ENCODE measurements at places on chromosomes 3 and 15. TPM values are rescaled to one million over a fixed set of nuclear protein-coding genes. Genes with fewer than 3 reads are reported as not detected.

DNA sequence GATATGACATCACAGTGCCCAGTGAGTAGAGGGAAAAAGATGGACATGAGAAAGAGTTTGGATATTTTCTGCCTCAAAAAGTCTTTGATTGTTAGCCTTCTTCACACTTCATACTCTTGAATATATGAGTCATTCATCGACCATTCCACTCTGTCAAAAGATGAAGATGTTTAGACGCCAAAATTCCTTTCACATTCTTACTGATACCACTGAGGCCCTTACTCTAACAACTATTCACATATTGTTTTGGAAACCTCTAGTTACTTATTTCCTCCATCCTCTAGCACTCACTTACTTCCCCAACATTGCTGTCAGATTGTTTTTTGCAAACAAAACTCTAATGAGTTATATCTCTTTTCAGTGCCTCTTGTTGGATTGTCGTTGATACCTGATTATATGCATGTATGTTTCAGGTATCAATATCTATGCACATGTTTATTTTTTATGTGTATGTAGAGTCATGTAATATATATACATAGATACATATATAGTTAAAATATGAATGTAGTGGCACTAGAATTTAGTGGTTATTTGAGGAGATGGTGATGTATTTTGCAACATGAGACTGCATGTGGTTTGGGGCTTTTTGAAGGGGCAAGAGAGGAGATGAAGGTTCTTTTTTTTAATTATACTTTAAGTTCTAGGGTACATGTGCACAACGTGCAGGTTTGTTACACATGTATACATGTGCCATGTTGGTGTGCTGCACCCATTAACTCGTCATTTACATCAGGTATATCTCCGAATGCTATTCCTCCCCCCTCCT lies 40.0 kb upstream of the OR5H6 start:
- no peak overlapping the region for H3K4me3 ChIP-seq
- H3K27me3 ChIP-seq = peaks cover 2% of the 10 kb centered on the region

Gene PPP1R14D
- not detected for total RNA-seq

DNA sequence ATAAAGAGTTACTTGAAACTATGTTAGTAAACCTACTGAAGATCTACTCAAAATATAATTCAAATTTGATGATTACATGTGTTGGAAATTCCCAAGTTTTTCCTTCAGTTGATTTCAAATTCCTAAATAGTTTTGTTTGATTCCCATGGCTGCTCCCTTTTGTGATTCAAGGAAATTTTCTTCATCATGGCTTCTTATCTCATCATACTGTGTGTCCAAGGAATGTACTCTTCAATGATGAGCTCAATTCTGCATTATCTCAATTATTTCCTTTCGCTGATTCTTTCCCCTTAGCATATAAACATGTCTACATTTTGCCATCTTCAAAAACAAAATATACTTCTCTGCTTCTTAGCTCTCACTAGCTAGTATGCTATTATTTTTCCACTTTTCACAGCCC lies 460.4 kb upstream of the NAALADL2 start:
- no peaks in the 10 kb centered on the region for H3K4me1 ChIP-seq
- H3K27ac ChIP-seq = no peak overlapping the region
- no peak for DNase-seq
- no peaks in the 10 kb centered on the region for H3K27me3 ChIP-seq
- H3K4me3 ChIP-seq = no peak overlapping the region

GRCh38 chr15:54605556-54605955 lies 591.2 kb downstream of the RSL24D1 start:
- H3K4me3 ChIP-seq = no peak overlapping the region
- H3K4me1 ChIP-seq = no peaks in the 10 kb centered on the region
- no peak for DNase-seq
- no peaks in the 10 kb centered on the region for H3K27me3 ChIP-seq
- H3K36me3 ChIP-seq = no peaks in the 10 kb centered on the region

GRCh38 chr3:177813322-177813721 lies 616.0 kb upstream of the TBL1XR1 start:
- no peak for DNase-seq
- H3K27me3 ChIP-seq = no peaks in the 10 kb centered on the region
- H3K36me3 ChIP-seq = peaks cover 1% of the 10 kb centered on the region
- H3K4me1 ChIP-seq = peaks cover 54% of the 10 kb centered on the region
- no peak overlapping the region for H3K4me3 ChIP-seq
- H3K27ac ChIP-seq = no peak overlapping the region

DNA sequence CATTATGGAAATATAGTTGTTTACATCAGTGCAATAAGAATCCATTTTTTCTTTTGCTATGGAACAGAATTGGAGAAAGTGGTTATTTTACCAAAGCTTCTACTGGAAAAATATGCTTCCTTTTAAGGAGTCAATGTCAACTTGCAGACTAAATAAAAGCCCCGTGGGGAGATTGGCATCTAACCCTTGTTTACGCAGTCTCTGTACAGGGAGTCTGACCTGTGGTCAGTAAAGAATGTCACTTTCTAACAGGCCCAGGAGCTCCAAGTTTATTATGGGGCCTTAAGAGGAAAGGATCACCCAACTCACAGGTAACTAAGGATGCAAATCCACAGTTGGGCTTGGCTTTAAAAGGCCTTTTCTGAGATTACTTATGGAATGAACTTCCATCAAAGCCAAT lies 1751.2 kb downstream of the SI start:
- no peak for DNase-seq
- H3K36me3 ChIP-seq = no peaks in the 10 kb centered on the region
- no peak overlapping the region for H3K4me3 ChIP-seq
- H3K4me1 ChIP-seq = peaks cover 13% of the 10 kb centered on the region

Gene ZNF385D
- total RNA-seq = 0.71 TPM

DNA sequence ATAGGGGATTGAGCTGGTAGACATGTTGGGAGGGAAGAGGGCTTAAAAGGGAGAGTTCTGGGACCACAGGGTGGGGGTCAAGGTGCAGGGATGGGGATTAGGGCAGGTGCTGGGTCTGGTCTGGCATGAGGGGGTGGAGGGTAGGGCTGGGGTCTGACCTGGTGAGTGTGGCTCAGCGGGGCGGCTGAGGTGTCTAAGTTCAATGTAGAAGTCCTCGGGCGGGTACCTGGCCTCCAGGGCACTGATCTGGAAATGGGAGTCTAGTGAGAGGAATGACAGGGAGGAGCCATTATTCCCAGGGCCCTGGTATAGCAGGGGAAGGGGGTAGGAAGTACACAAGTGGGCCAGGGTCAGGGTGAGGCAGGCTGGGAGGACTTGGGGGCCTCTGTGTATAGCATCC lies 39.6 kb downstream of the RAB11A start:
- no peak overlapping the region for H3K27ac ChIP-seq
- peaks cover 2% of the 10 kb centered on the region for H3K4me1 ChIP-seq
- H3K36me3 ChIP-seq = peaks cover 27% of the 10 kb centered on the region
- DNase-seq = no peak
- no peaks in the 10 kb centered on the region for H3K27me3 ChIP-seq
- no peak overlapping the region for H3K4me3 ChIP-seq

- DNase-seq = no peak
- H3K36me3 ChIP-seq = no peaks in the 10 kb centered on the region
- no peaks in the 10 kb centered on the region for H3K4me1 ChIP-seq
- H3K27me3 ChIP-seq = no peaks in the 10 kb centered on the region
- no peak overlapping the region for H3K27ac ChIP-seq
These were observed 77.9 kb downstream of the NTRK3 start for GRCh38 chr15:88178631-88179030.

DNA sequence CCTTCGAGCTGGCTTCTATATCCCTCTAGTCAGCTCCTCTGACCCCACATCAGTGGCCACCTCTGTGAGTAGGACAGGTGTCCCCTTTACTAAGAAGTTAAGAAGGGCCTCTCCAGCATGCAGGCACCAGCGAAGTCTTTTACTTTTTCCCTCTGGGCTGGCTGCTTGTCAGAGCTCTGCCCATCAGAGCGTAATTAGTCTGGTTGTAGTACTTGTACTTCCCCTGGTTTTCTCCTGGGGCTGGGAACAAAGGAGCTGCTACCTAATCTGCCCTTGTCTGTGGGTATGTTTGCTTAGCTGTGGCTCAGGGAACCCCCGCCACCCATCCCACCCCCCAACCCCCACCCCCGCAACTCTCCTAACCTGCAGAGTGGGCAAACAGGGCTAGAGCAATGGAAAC lies 27.4 kb upstream of the ALPK3 start:
- H3K27me3 ChIP-seq = no peaks in the 10 kb centered on the region
- H3K27ac ChIP-seq = no peak overlapping the region
- peaks cover 21% of the 10 kb centered on the region for H3K4me1 ChIP-seq

Gene RAP2B
- 15.9 TPM for total RNA-seq

GRCh38 chr3:134252766-134253165 lies 2.1 kb upstream of the RYK start:
- no peak for DNase-seq
- no peaks in the 10 kb centered on the region for H3K36me3 ChIP-seq
- H3K4me1 ChIP-seq = peaks cover 41% of the 10 kb centered on the region
- H3K27ac ChIP-seq = no peak overlapping the region

DNA sequence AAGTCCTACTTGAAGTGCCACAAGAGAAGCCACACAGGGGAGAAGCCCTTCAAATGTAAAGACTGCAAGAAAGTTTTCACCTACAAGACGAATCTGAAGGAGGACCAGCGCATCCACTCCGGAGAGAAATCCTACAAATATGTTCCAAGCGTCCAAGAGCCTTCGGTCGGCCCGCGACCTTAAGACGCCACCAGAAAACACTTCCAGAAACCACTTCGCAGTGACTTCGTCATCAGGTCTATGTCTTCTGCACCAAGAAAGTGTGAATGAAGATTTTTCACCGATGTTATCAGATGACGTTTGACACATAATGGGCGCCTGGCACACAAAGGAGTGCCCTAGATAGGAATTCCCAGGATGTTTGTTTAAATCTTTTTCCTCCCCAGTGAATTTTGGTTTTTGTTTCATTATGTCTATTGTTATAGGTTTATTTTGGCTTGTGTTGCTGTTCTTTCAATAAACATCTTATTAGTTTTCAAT lies 24.1 kb upstream of the ARPIN start:
- H3K27me3 ChIP-seq = peaks cover 32% of the 10 kb centered on the region
- H3K36me3 ChIP-seq = no peaks in the 10 kb centered on the region
- H3K4me3 ChIP-seq = no peak overlapping the region
- H3K4me1 ChIP-seq = no peaks in the 10 kb centered on the region
- no peak overlapping the region for H3K27ac ChIP-seq
- no peak for DNase-seq

Gene SLC2A2
- not detected for total RNA-seq

- H3K27ac ChIP-seq = peak overlapping the region; percentile 57
- no peaks in the 10 kb centered on the region for H3K27me3 ChIP-seq
- no peak for DNase-seq
- H3K4me3 ChIP-seq = peak overlapping the region; percentile 89
- no peaks in the 10 kb centered on the region for H3K36me3 ChIP-seq
These were observed 677 bp downstream of the POLQ start for GRCh38 chr3:121545049-121545573.

DNA sequence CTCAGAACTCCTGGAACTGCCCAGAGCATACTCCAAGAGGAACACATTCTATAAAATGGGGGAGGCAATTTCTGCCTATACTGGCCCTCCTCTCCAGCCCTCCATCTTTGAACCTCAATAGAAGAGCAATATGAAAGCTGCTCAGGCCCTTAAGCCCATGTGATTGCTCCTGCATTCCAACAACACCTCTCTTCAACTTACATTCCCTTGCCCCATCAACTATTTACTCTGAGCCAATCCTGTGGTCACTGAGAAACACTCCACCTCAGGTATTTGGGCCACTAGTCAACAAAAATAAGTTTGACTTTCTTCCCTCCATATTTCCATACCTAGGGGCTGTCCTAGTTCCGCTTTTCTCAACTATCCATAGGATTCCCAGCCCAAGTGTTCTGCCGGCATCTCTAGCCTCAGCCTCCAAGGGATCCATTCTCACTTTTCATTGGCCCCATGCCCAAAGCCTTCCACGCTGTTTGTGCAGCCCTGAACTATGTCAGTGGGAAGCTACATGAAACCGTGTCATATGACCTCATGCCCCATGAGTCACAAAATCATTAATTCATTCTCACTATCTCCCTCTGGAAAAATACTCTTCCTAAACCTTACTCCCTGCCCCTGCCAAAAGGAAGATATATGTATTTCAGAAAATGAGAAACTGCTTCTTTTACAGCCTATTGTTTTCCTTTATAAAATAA lies 61.6 kb downstream of the GJD2 start:
- peaks cover 6% of the 10 kb centered on the region for H3K27me3 ChIP-seq
- peaks cover 13% of the 10 kb centered on the region for H3K4me1 ChIP-seq
- no peaks in the 10 kb centered on the region for H3K36me3 ChIP-seq
- DNase-seq = no peak
- no peak overlapping the region for H3K4me3 ChIP-seq
- no peak overlapping the region for H3K27ac ChIP-seq

- no peak overlapping the region for H3K4me3 ChIP-seq
- DNase-seq = no peak
- peaks cover 10% of the 10 kb centered on the region for H3K27me3 ChIP-seq
- H3K36me3 ChIP-seq = no peaks in the 10 kb centered on the region
- H3K4me1 ChIP-seq = no peaks in the 10 kb centered on the region
These were observed 338.8 kb downstream of the VPS13C start for GRCh38 chr15:61721418-61721817.

GRCh38 chr3:177758126-177758525 lies 560.8 kb upstream of the TBL1XR1 start:
- no peak overlapping the region for H3K27ac ChIP-seq
- peaks cover 4% of the 10 kb centered on the region for H3K36me3 ChIP-seq
- peaks cover 45% of the 10 kb centered on the region for H3K4me1 ChIP-seq
- H3K4me3 ChIP-seq = no peak overlapping the region

Gene HGD
- total RNA-seq = 0.44 TPM

Data from osteocyte (in vitro differentiated cells).